CD14-positive monocyte (primary cell): ENCODE measurements at places on chromosomes 1 and 21. TPM values are rescaled to one million over a fixed set of nuclear protein-coding genes. Genes with fewer than 3 reads are reported as not detected.

- H3K36me3 ChIP-seq = no peaks in the 10 kb centered on the region
- peaks cover 21% of the 10 kb centered on the region for H3K4me1 ChIP-seq
- peak; percentile 19 for DNase-seq
- no peak overlapping the region for H3K27ac ChIP-seq
- peak overlapping the region; percentile 63 for H3K4me3 ChIP-seq
These were observed 673 bp upstream of the DHCR24 start for GRCh38 chr1:54887665-54888071.

ERMAP gene
- 13.6 and 22.7 TPM in 2 replicates for polyA plus RNA-seq

CFAP45 gene
- polyA plus RNA-seq = 0.33 and 1.0 TPM in 2 replicates

DNA sequence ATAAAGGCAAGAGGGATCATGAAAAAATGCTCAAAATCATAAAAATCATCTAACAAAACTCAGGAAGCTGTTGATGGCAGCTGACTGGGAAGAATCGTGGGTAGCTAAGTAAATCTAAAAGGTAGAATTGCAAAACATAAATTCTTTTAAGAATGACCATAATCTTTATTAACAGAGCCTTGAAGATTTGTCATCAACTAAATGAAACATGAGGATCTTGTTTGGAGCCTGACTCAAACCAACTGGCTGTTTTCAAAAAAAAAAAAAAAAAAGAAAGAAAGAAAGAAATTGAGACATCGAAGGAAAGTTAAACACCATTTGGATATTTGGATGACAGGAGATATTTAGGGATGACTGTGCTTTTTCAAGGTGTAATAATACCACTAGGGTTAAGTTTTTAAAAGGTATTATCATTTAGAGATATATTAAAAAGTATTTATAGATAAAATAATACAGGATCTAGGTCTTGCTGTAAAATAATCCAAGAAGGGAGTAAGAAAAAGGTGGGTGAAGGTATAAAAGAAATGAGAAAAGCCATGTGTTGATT, 48.6 kb downstream of the CD34 start:
- peaks cover 61% of the 10 kb centered on the region for H3K4me1 ChIP-seq
- H3K36me3 ChIP-seq = peaks cover 52% of the 10 kb centered on the region
- DNase-seq = no peak
- no peaks in the 10 kb centered on the region for H3K27me3 ChIP-seq
- H3K27ac ChIP-seq = no peak overlapping the region

DNA sequence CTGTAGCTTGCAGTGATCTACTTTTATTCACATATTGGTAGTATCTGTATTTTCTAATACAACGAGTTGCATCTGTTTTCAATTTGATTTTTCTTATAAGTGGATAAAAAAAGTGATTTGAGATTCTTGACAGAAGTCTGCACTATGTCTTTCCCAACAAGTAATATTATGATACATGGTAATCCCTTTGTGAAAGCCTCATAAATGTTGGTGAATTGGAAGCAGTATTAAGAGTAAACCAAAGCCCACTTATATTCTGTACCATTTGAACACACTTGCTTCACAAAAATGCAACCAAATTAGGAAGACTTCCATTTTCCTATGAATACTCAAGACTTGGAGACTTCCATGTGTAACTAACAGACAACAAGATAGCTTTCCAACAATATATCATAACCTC, 172.0 kb downstream of the HMCN1 start:
- H3K27me3 ChIP-seq = no peaks in the 10 kb centered on the region
- no peaks in the 10 kb centered on the region for H3K4me1 ChIP-seq
- no peak for DNase-seq
- no peaks in the 10 kb centered on the region for H3K36me3 ChIP-seq
- H3K4me3 ChIP-seq = no peak overlapping the region
- H3K27ac ChIP-seq = no peak overlapping the region

GRCh38 chr1:47732489-47732888, 264.7 kb downstream of the TRABD2B start:
- peaks cover 5% of the 10 kb centered on the region for H3K27me3 ChIP-seq
- H3K27ac ChIP-seq = no peak overlapping the region
- H3K4me3 ChIP-seq = no peak overlapping the region
- DNase-seq = no peak
- no peaks in the 10 kb centered on the region for H3K36me3 ChIP-seq

DNA sequence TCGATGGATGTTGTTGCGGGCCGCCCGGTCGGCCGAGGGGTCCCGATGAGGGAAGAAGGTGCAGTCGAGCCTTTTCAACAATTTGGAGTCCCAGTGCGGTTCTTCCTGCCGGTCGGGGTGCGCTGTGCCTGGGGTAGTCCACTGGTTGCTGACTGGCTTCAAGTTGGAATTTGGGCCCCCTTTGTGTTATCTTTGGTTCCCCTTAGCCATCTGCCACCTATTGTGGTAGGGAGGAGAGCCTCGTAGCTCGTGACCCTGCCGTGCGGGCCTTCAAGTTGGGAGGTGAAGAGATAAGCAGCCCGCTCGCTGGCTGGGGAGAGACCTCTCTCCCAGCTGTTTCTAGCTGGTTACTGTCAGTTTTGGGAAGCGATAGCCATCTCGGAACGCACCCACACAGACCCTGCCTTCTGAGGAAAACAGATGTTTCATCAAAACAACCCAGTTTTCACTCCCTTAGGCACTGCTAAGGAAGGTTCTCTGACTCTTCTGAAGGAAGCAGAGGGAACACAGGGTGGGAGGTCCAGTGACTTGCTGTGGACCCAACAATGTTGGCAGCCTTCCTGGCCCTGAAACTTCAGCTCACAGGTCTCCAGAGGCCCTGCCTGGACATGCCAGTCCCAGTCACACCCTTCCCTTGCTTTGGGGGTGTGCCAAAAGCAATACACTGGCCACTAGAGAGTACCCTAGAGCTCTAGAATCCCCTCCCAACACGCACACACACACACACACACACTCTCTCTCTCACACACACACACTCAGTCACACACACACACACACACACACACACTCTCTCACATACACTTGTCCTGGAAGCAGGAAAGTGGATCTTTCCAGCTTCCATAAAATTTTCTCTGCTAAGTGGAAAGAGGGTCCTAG, 1.0 kb downstream of the BTG2 start:
- peak overlapping the region; percentile 100 for H3K27ac ChIP-seq
- no peaks in the 10 kb centered on the region for H3K27me3 ChIP-seq
- peaks cover 43% of the 10 kb centered on the region for H3K4me1 ChIP-seq
- no peak for DNase-seq
- H3K36me3 ChIP-seq = peaks cover 38% of the 10 kb centered on the region

DNA sequence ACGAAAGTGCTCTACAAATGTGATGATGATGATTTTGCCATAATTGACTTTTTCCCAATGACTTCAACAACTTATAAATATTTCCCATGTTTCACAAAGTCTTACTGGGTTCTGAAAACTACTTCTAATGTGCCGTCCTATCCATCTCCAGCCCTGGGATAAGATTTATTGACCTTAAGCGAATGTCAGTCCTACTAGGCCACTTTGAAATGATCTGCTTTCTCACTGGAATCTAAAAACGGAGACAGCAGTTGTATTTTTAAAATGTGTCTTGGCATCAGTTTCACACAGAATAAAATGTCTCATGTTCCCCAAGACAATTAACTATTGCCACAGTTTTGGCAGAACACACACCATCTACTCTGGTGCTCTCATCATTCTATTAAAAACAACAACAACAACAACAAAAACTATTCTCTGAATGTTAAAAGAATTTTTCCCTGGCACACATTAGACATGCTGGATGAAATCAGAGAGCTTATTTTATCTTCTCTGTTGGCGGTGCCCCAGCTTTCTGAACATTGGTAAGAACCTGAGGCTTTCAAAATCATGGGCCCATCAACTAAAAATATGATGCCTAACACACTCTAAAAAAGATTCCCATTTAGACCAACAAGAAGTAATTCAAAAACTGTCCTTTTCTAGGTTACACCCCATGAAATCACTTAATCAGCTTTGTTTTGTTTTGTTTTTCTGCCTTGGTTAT, 23.1 kb upstream of the DNASE2B start:
- H3K4me3 ChIP-seq = no peak overlapping the region
- peaks cover 12% of the 10 kb centered on the region for H3K4me1 ChIP-seq

TSTD1 gene
- 20.3 TPM for polyA plus RNA-seq

DNA sequence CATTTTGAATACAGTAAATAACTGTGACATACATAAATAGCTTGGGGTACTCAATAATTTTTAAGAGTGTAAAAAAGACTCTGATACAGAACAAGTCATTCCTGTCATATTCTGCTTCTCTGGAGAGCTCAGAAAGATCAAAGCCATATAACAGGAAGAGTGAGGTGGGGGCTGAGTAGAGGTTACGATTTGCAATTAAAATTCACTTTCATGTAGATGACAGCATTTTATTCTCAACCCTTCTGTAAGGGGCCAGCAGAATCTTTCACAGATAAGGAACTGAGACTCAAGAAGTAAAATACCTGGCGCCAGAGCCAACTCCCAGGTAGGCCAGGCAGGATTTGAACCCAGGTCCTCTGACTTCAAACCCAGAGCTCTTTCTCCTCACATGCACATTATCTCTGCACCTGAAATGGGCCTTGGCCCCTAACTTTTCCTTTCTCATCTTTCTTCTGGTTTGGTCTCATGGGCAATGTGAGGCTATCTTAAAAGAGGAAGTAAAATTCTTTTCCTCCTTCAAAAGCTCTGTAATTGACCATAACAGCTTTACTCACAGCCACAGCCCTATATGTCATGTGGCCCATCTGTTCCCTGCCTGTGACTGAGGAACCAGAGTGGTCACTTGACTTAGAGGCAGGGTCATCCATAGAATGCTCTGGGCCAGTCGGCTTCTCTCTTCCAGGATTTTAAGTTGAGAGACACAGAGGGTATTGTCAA, 80.9 kb upstream of the SYT6 start:
- H3K4me1 ChIP-seq = peaks cover 4% of the 10 kb centered on the region
- H3K27me3 ChIP-seq = no peaks in the 10 kb centered on the region
